Lung (tissue), 17 donors: ENCODE measurements at places on chromosomes 11 and 22. TPM values are rescaled to one million over a fixed set of nuclear protein-coding genes. Genes with fewer than 3 reads are reported as not detected.

Gene OOSP4B
- total RNA-seq = not detected

Gene C11orf91
- 3.6 TPM for total RNA-seq

Gene SLC22A12
- total RNA-seq = not detected

Gene HBG2
- total RNA-seq = 8.2 TPM

Gene ACCS
- total RNA-seq = 66.9 TPM

Gene UBQLNL
- 0.85 TPM for total RNA-seq

Gene CHADL
- 4.2 TPM for total RNA-seq

Gene WDR74
- 26.2 TPM for total RNA-seq

Gene CHEK1
- 6.4 TPM for total RNA-seq

Gene OR52B4
- total RNA-seq = not detected
